Fibroblast of villous mesenchyme (primary cell): ENCODE measurements at places on chromosomes 7 and 10.

DNA sequence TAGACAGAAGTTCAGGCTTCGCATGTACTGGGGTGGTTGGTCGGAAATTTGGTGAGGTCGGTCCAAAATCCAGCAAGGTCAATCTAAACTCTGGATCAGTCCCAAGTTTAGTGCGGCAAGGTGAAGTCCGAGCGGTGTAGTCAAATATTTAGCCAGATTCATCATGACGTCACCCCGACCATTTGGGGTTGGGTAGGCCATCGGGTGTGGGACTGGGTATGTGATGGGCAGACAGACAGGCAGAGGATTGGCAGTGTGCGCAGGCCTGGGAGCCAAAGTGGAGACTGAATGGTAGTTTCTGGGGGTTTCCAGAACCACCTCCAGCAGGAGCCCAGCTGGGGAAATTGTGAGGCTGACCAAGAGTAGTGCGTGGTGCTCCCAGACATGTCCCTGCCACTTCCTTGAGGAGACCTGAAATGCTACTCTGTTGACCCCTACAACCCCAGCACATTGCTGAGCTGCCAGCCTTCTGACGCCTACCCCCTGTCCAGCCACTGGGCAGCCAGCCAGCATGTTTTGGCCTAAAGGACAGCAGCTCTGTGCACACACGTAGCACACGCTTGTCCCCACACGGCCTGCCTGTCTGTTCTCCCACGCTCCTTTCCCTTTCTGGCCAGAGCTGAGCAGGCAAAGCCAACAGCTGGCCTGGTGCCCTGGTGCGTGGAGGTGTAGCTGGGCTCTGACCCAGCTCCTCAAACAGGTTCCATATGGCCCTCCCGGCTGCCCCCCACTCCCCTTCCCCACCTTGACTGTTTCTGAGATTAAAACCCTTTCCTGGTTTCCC, 55.9 kb downstream of the FAM241B start:
- DNase-seq = peak; percentile 31

GRCh38 chr7:137345799-137346449, 2.4 kb upstream of the PTN start:
- DNase-seq = no peak

DNA sequence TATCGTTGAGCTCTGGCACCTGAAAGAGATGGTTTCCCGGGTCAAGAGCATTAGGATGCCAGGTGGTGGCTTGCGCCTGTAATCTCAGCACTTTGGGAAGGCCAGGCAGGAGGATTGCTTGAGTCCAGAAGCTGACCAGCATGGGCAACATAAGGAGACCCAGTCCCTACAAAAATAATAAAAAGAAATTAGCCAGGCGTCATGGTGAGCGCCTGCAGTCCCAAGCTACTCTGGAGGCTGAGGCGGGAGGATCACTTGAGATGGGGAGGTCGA, 6.1 kb upstream of the KCP start:
- no peak for DNase-seq

DNA sequence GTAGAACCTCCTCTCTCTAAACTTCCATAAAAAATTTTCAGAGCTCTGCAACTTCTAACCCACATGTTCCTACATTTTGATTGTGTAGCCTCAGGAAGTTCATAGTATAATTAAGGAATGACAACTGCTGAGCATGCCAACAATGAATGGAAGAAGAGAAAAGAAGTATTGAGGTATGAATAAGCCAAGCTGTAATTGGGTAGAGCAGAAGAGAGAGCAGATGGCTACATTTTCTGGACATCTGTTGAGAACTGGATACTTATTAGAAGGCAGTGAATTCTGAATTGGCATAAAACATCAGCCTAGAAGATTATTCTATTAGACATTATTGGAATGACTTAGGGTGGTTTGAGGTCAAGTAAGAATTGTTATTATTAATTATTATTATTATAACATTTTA, 728.3 kb upstream of the PHF14 start:
- no peak for DNase-seq

GRCh38 chr10:87842776-87843497, 20.4 kb downstream of the KLLN start:
- peak; percentile 76 for DNase-seq

GRCh38 chr7:90596671-90597562, 796 bp downstream of the CDK14 start:
- DNase-seq = peak; percentile 55

- peak; percentile 5 for DNase-seq
Measured at GRCh38 chr7:104275900-104276299, 52.5 kb upstream of the LHFPL3 start.

GRCh38 chr7:70698219-70698832, 433.6 kb upstream of the GALNT17 start:
- peak; percentile 60 for DNase-seq

- DNase-seq = no peak
Measured at GRCh38 chr10:119853574-119853973, 19.1 kb downstream of the MCMBP start.

GRCh38 chr7:99844328-99844727, 16.5 kb downstream of the CYP3A43 start:
- DNase-seq = no peak

GRCh38 chr10:62853710-62854109, 37.5 kb upstream of the EGR2 start:
- no peak for DNase-seq

- DNase-seq = no peak
Measured at GRCh38 chr10:112338957-112339356, 35.0 kb upstream of the ACSL5 start.

DNA sequence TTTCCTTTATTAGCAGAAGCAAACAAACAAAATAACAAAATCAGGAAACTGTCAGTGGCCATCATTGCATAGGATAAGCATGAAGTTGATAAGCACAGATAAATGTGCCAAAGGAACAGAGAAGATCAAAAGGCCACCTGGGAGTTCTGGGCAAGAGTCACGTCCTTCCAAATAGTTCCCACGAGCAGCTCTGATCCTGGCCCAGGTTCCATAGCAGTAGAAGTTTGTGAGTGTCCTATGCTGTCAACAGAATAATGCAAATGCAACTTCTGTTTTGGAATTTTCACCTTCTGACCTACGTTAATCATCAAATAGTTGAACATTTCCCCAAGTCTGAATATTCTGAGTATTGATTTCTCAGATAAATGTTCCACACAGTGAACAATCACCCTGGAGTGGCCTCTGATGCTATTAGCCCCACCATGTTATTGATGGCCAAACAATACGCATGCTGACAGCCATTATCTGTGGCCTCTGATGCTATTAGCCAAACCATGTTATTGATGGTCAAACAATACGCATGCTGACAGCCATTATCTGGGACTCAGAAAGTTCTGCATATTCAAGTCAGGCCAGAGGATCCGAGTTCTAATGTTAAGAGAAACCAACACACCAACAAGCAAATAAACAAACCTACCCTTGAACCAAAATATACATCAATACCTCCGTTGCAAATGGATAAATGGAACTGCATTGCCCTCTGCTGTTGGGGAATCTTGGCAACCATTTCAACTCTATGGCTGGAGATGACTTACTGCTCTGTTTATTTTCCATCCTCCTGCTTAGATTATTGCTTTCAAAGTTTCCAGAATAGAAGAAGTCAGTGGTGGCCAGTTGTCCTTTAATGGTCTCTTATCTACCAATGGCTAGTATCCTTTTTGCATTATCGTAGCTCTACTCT, 63.3 kb downstream of the MRC1 start:
- DNase-seq = peak; percentile 25

GRCh38 chr10:51765284-51765971, 66.0 kb upstream of the CSTF2T start:
- no peak for DNase-seq

DNA sequence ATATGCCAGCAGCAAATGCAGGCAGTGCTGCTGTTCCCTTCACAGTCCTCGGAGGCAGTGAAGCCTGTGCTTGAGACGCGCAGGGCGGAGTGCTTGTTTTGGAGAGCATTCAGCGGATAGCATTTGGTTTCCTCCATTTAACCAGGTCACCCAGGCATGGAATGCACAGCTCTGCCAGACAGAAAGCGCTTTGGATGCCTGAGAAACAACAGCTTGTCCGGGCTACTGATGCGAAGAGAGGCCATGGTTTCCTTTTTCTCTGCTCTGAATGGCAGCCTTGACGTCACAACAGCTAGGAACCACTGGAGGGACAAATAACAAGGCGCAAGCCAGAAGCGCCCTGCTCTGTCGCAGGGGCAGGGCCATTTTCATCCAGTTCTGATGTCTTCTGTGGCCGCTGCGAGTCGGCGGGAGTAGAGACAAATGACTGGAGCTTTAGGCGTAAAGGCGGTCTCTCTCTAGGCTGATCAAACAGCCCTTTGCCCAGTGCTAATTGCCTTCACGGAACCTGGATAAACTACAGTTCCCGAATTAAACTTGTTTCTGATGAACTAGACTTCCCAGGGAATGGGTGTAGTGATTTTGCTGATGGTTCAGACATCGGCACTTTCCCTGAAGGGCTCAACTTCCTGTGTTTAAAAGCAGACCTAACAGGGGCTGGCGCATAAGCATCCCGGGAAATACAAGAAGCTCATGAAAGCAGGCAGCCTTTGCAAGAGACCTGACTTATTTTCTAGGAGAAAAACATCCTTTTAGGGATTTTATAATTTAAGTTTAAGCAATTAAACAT, 187.6 kb upstream of the KLF14 start:
- DNase-seq = peak; percentile 75

DNA sequence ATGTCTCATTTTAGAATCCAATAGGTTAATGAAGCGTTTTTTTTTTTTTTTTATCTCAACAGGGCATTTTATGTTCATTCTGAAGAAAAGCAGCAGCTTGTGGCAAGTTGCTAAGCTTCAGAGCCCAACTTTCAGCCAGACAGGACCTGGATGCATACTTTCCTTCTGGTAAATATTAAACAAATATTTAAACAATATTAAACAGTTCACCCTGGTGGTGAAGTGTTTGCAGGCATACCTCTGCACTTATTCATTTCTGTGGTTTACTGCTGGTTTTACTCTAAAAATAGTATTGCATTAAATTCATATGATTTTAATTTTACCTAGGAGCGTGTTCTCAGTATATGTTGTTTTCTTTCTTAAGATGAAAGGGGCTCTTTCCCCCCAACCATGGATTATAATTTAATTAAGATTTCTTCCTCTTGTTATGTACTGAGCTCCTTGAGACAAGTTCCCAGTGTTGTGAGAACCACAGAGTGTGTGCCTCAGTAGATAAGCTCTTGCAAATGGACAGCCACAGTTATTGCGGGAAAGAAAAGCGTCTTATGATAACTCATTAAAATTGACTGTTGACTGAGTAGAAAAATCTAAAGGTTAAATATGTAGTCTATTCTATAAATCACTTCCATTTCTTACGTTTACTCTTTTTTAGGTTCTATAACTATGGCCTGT, 155.8 kb downstream of the MALRD1 start:
- no peak for DNase-seq

- DNase-seq = no peak
Measured at GRCh38 chr10:12389154-12389734, 39.9 kb downstream of the CAMK1D start.

DNA sequence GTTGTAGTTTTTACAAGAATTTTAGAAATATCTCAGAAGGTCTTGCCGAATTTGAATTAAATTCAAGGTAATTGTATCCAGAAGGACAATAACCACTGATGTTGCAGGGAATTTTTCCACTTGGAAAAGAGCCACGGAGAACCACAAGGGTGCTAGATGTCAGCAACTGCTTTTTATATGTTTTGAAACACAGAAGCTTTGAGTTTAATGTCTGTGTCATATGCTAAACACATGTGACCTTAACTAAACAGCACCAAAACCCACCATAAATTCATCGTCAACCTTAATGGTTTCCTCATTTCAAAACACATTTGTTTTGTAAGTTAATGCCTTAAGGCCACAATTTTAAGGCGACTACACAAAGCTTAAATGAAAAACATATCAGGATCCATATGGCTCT, 106.9 kb downstream of the COL28A1 start:
- DNase-seq = peak; percentile 90
